COR-L47 (cell line): ENCODE measurements at places on chromosomes 7 and 10.

DNA sequence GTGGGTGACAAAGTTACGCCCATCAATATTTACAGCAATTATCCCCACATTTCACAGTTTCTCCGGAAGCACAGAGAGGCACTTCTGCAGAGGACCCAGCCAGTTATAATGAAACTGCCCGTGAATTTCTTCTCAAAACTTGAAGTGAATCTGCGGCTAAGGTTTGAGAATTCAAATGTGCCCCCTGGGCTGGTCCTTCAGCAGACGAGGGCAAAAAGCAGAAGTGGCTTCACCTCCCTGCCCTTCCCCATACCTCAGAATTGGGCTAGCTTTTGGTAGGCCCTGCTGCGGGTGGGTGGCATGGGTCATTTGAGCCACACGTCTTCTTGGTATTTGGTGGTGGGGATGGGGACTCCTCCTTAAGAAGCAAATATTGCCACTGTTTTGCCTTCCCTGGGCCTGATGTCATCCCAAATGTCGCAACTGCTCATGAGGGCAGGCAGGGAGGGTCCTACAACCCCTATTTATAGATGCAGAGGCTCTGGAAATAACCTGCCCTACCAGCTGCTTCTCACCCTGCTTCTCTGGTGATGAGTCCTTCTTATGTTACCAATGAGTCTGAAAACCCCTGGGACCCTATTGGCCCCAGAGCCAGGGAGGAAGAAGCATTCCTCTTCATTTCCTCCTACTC is 16.6 kb upstream of the WDFY4 start:
- no peak for DNase-seq

GRCh38 chr7:30206491-30206890 is 71.7 kb downstream of the MTURN start:
- DNase-seq, result no peak

DNA sequence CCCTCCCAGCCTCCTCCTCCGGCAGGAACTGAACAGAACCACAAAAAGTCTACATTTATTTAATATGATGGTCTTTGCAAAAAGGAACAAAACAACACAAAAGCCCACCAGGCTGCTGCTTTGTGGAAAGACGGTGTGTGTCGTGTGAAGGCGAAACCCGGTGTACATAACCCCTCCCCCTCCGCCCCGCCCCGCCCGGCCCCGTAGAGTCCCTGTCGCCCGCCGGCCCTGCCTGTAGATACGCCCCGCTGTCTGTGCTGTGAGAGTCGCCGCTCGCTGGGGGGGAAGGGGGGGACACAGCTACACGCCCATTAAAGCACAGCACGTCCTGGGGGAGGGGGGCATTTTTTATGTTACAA is 83.3 kb downstream of the PAX2 start:
- DNase-seq, result no peak

GRCh38 chr10:43166880-43167497 is 28.7 kb downstream of the CSGALNACT2 start:
- peak; percentile 15 for DNase-seq

DNA sequence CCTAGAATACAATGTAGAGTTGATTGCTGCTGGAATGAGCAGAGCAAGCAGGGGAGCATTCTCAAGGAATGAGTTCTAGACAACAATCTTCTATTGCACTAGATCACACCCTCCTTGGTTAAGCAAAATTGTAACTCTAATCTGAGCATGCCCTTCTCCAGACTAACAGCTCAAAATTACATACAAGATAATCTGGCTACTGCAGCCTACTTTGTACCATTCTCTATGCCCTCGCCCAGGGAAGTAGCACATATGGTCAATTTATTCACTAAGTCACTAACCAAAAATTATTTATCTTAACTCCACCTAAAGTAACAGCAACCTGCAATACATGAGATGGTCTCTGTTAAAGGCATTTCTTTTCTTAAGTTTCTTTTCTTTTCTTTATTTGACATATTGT is 42.5 kb upstream of the KCTD7 start:
- DNase-seq, result no peak

GRCh38 chr10:29838539-29838938 is 203.8 kb upstream of the SVIL start:
- no peak for DNase-seq

- DNase-seq, result no peak
Measured at GRCh38 chr10:32905466-32905865, 52.6 kb downstream of the ITGB1 start.

- DNase-seq, result no peak
Measured at GRCh38 chr10:85458324-85458723, 908.3 kb downstream of the GRID1 start.

DNA sequence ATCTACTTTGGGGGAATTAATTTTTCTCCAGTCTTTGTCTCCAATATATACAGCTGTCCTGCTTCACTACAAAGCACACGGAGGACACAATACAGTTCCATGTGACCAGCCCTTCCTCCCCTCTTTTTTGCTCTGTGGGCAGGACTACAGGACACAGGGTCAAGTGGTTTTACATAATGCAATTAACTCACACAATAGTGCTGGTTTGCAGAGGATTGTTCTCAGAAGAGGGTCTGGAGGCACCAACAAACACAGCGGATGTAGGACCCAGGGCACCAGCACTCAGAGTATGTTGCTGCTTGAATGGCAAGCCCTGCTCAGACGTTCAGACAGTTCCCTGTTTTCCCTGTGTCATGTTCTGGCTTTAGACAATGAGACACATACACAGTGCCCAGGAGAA is 52.0 kb upstream of the NPTX2 start:
- no peak for DNase-seq

GRCh38 chr10:72353965-72354355 is 759 bp downstream of the DNAJB12 start:
- no peak for DNase-seq

- no peak for DNase-seq
Measured at GRCh38 chr7:65953001-65953720, 28.9 kb downstream of the GUSB start.

DNA sequence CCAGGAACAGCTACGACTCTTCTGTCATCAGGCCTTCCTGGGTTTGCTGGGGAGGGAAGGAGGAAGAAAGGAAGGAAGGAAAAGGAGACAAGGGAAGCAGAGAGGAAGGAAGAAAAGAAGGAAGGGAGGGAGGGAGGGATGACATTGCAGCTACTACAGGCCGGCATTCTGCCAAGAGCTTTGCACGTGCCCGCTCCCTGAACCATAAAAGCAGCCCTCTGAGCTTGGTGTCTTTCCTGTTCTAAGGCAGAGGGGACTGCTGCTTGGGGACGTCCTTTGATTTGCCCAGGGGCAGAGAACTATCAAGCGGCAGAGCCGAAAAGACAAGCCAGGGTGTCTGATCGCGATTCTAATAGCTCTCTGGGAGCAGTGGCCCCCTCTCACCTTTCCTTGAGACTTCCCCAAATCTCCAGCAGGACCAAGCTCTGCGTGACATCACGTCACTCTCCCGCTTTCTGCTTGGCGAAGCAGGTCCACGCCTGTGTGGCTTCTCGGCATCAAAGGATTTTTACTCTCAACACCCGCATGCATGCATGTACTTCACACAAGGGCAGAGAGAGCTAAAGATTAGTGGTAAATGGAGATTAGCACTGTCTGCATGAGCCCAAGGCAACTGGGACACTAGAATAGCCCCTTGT is 167.8 kb upstream of the AUTS2 start:
- DNase-seq, result peak; percentile 36

DNA sequence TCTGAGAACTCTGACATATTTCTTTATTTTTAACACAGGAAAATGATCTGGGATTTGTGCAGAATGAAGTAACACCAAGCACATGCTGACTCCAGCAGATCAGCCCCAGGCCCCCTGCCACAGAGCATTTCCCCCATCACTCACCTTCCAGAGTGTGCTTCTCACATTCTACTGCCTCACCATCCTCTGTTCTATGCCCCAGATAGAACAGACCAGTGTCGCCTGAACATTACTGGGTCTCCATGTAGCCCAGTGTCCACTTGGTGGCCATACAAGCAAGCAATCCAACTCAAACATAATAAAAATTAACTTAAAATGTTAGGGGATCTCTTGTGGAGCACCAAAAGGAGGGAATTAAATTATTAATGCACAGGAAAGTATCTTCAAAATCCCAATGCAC is 58.8 kb downstream of the SORBS1 start:
- DNase-seq, result no peak

DNA sequence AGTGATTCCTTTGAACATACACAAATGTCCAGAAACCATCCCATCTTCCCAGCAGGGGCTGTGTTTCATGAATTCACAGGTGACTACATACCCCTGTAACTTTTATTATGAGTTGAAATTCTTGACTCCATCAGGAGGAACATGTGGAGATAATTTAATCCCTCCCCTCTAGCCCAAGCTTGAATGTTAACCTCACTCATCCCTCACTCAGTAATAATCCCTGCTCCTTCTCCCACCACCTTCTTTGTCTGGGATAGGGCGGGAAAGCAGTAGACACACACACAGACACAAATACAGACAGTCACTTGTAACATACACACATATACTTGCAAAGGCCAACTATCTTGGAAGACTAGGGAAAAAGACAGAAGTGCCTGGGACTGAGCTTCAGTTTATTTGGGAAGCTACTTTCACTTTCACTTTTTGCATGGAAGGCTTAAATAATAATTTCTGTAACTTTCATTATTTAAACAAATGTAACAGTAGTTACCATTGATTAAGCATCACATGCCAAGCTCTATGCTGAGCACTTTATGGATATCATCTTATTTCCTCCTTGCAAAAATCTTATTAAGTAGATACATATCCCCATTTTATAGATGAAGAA is 7.3 kb downstream of the AASS start:
- no peak for DNase-seq

DNA sequence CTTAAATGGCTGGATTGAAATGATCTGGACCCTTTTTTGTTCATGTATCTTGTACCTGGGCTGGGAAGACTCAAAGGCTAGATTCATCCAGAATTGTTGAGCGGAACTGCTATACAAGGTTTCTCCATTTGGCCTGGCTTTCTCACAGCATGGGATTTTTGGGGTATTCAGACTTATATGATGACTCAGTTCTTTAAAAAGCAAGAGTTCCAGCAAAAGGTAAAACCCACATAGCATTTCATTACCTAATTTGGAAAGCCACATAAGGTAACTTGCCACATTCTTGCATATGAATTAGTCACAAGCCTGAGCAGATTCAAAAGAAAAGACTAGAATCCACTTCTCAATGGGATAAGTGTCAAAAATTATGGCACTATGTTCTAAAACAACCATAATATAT is 137.4 kb downstream of the HGF start:
- no peak for DNase-seq

DNA sequence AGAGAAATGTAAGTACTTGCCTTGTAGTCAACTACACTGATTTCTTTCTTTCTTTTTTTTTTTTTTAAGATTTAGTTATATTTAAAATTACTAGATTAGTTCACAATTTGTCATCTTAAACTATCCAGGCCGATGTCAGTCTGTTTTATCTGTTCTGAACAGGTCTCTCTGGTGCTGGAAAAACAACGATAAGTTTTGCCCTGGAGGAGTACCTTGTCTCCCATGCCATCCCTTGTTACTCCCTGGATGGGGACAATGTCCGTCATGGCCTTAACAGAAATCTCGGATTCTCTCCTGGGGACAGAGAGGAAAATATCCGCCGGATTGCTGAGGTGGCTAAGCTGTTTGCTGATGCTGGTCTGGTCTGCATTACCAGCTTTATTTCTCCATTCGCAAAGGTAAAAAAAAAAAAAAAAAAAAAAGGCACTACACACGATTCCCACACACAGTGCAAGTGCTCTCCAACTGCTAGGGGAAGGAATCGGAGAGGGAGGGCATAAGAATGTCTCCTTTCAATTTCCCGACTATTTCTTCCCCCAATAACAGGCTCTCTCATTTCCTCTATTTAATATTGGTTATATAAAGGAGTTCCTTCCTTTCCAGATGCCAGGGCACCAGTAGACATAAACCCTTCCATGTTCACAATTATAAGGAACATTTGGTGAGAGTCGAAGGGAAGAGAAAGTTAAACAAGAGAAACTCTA is 53.4 kb downstream of the PAPSS2 start:
- DNase-seq, result no peak

DNA sequence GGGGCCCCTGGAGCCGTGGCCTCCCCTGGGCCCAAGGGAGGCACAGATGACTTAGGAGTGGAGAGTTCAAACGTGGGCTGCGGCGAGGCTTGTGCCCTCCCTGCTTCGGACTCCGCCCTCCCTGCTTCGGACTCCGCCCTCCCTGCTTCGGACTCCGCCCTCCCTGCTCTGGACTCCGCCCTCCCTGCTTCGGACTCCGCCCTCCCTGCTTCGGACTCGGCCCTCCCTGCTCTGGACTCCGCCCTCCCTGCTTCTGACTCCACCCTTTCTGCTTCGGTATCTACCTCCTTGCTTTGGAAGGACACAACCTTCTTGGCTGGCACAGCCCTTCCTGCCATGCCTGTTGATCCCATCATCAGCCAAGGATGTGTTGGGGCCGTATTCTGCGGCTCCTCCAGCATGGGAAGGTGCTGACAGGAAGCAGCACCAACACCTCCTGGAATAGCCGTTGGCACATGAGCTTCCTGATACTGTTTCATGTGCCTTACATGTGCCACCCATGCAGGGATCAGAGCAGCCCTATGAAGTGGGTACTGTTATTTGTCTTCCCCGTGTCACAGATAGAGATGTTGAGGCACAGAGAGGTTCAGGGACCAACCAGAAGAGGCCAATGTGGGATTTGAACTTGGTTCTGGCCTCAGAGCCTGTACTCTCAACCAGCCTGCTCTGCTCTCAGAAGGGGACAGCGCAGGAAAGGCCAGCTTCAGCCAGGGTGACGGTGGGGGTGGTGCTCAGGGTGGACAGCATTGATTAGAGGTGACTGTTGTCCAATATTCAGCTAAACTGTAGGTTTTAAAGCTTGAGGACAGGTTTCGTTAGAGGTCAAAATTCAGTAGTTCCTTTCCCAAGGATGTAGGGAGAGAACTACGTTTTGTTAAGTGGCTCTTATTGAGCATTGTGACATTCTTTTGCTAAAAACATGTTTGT is 114.5 kb downstream of the NKX6-2 start:
- DNase-seq, result no peak

DNA sequence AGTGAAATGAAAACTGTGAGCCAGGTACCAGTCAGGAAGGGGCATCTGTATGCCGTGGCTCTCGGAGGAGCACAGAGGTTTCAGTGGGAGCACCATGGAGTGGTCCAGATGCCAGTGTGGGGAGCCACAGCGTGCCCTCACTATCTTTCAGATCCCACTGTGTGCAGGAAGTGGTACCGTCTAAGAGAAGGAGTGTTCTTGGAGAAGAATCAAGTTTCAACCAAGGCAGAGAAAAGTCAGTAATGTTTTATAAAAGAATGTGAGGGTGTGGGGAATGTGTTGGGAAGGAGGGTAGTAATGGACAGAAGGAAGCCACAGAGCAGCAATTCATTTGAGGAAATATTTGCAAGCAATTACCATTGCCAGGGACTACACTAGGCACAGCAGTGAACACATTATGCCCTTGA is 35.6 kb downstream of the PRKAR2B start:
- DNase-seq, result no peak
